ENCODE measurements at places on chromosomes 11 and 22. TPM values are rescaled to one million over a fixed set of nuclear protein-coding genes. Genes with fewer than 3 reads are reported as not detected.

The SLC25A1 gene
- 31.7 TPM for total RNA-seq

The GGT5 gene
- total RNA-seq: 0.10 TPM

DNA sequence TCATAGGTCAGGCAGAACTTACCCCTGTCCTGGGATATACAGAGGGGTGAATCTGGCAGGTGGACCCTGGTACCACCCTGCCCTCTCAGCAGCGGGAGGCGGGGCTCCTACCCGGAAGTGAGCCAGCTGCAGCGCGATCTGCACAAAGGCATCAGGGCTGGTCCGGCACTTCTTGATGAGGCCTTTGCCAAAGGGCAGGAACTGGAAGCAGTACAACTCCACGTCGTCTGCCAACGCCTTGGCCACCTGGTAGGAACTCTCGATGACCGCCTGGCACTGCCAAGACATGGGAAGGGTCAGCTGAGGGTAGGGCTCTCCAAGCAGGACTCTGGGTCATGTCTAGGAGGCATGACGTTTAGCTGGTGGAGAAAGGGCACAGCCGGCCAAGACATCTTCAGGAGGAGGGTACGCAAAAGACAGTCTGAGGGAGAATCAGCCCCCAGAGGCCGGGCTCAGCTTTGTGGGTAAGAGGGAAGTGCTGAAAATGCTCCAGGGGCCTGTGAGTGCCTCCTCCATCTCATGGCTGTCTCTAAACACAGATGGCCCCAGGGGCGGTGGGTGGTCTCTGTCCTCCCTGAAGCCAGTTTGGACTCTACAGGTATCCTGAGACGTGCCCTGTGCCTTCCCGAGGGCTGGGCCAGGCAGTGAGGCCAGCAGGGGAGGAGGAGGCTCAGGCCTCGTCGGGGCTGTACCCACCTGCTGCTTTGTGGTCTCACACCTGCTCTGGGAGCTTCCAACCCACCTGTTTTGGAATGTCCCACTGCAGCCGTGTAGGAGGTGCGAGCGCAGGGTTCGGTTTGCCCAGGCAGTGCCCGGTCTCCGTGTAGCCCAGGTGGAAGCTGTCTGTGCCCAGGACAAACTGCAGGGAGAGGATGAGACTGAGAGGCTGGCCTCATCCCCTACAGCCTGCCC, 6.7 kb downstream of the CPT1B start:
- H3K27ac ChIP-seq: no peak overlapping the region
- H3K4me3 ChIP-seq: no peak overlapping the region
- peaks cover under 1% of the 10 kb centered on the region for H3K27me3 ChIP-seq
- H3K36me3 ChIP-seq: peaks cover 38% of the 10 kb centered on the region
- no peaks in the 10 kb centered on the region for H3K4me1 ChIP-seq

DNA sequence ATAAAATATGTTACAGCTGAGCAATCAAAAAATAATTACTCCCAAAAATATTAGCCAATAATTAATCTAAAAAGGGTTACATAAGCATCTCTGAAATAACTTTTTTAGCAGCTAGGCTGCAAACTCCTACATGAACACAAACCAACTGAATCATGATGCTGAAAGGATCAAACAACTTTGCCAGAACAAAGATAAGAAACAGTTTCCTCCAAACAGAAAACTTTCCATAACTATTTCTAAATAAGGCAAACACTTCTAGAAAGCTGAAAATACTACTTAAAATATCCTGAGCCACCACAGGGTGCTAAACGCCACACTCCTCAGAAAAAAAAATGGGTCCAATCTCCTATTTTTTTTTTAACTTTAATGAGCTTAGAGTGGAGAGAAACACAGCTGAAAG, 68.6 kb upstream of the ARHGAP32 start:
- H3K36me3 ChIP-seq: no peaks in the 10 kb centered on the region
- H3K4me3 ChIP-seq: no peak overlapping the region
- no peaks in the 10 kb centered on the region for H3K4me1 ChIP-seq
- no peak overlapping the region for H3K27ac ChIP-seq
- no peaks in the 10 kb centered on the region for H3K27me3 ChIP-seq

DNA sequence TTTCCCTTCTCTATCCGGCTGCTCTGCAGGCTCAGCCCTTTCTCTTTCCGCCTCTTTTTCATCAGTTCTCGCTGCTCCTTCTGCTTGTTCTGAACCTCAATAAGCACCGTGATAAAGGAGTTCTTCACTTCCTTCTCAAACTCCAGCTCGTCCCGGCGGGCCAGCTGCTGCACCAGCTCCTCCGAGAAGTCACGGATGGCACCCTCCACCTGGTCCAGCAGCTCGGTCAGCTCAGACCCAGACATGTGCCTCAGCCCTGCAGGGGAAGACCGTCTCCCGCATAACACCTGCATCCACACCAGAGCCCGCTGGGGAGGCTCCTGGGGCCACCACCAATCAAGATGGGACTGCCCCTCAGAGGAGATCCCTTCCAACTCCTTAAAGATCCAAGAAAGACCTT, 40.2 kb downstream of the FEZ1 start:
- no peak overlapping the region for H3K27ac ChIP-seq
- H3K4me3 ChIP-seq: no peak overlapping the region
- no peak for DNase-seq
- no peaks in the 10 kb centered on the region for H3K36me3 ChIP-seq
- no peaks in the 10 kb centered on the region for H3K4me1 ChIP-seq

DNA sequence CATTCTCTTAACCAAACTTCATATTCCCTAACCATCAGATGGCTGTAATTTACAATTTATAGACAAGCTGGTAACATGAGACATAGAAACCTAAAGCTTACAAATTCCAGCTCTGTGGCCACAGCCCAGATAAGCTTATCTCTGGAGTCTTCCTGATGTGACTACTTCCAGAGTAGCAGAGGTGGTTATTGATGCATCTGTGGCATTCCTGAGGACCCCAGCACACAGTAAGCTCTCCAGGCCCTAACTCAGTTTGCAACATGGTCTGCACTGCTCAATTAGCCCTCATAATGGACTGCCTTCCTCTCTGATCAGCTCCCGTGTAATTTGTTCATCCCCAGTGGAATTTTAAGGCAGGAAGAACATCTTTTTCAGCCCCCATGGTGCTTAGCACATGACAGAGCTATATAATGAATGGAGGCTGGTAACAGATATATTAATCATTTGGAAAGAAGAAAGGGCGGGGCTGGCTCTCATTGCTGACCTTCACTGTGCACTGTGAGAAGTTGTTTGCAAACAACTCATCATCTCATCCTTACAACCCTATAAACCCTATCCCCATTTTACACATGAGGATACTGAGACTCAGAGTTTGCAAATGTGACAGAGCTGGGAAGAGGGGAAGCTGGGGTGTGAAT, 30.1 kb upstream of the KCNJ11 start:
- H3K27ac ChIP-seq: no peak overlapping the region
- H3K36me3 ChIP-seq: no peaks in the 10 kb centered on the region
- H3K4me1 ChIP-seq: peaks cover 20% of the 10 kb centered on the region
- peaks cover 26% of the 10 kb centered on the region for H3K27me3 ChIP-seq
- no peak for DNase-seq
